ENCODE measurements at places on chromosomes 6 and 20.

GRCh38 chr20:24658920-24659660, 189.7 kb downstream of the SYNDIG1 start:
- DNase-seq = no peak

DNA sequence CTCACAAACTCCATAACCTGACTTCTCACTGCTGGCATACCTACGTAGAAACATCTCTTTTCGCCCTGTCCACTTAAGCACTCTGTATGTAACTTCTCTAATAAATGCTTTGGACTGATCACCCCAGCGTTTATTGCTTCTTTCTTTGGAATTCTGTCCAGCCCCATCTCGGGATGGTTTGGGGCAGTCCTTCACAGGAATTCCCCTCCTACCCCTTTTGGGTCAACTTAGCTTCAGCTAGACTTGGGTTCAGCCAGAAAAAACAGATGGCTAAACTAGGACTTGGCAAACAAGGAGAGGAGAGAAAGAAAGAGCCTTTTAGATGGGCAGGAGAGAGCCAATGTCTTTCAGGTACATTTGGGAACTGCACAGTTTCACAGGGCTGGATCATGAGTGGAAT, 3.9 kb upstream of the LTV1 start:
- no peak for DNase-seq

- DNase-seq = no peak
Observed at GRCh38 chr20:50534567-50534966, 24.4 kb downstream of the PTPN1 start.

DNA sequence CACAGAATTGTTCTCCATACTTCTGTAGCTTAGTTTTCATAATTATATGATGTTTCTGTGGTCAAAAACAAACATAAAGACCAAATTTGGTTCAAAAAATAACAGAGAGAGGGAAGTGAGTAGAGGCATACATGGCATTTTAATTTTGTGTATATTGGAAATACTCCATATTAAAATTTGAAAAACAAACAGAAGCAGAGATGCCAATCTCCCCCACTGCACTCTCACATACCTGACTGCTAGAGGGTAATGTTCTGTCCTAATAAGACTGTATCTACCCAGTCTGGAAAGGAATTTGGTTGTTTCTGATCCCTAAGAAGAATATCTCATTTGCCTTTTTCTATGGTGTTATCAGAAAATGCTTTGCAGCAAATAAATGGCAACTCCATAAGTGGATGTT, 959.0 kb upstream of the FLRT3 start:
- no peak for DNase-seq

GRCh38 chr6:151181706-151182363, 57.9 kb upstream of the AKAP12 start:
- no peak for DNase-seq

DNA sequence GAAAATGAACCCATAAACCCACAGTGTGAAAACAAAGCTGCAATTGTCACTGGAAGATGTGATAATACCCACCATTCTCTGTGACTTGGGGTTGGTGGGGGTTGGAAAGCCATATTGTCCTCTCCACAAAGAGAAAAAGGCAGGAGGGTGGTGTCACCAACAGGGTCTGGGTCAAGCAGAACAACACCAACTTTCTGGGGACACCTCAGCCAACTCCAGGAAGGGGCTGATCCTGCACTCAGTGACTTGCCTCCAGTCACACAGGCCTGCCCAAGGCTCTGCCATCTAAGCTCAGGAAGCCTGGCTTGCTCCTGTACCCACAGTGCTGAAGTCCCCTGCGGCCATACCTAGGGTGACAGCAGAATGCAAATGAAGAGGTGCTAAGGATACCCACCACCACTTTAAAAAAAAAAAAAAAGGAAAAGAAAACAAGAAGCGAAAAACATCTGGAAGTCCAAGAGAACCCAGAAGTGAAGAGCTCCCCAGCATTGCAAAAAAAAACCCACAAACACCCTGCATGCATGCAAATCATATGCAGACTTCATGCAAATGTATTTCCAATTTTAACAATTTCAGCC, 110.6 kb downstream of the PREX1 start:
- no peak for DNase-seq

GRCh38 chr20:23340524-23340923, 10.1 kb upstream of the NXT1 start:
- no peak for DNase-seq

DNA sequence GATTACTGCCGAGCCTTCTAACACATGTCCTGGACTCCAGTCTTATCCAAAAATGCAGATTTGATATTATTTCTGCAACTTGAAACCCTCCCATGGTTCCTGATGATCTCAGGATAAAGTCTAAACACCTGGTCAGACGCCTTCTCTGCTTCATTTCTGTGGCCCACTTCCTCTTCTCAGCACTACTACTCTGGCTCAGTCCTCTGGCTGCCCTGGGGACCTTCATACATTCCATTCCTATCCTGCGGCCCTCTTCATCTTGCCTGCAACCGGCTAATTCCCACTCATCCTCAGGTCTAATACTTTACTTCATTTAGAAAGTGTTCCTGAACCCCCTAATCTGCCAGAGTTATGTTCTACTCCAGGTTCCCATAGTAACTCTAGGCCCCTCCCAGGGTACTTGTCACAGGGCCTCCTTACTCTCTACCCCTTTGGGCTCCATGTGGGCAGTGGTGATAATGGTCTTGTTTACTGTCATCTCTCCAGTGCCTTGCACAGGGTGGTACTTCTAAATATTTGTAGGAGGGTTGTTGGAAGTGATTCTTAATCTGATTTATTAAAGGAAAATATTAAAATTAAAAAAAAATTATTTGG, 18.9 kb downstream of the MAN1A1 start:
- DNase-seq = no peak

DNA sequence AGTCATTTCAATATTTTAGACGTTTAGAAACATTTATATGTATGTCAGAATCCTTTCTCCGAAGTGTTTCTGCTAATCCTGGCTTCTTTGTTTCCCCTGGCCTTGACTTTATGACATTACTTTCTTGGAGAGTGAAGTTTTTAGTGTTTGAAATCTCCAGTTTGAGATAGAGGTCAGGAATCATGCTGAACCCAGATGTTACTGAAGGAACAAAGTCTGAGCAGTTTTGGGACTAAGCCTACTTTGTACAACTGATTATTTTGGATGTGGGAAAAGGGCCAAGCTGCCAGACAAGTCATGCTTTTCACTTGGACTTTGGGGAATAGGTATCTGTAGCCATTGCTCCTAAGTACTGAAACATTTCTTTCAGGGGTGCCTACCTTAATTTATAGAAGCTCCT, 2.3 kb downstream of the RNF144B start:
- no peak for DNase-seq

DNA sequence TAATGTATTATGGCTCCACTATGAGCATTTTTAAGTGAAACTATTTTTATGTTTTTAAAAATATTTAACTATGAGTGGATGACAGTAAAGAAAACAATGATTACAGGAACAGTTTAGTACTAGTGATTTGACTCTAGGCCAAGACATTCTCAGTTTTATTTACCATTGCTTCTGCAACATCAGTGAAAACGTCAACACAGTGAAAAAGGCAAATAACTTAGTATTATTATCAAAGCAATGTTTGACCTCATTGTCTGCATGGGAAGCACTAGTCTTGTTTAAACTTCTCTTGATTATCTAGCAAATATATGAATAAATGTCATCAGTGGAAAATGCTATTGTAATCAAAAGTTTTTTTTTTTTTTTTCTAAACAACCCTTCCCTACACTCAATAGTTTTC, 165.0 kb downstream of the HTR1B start:
- DNase-seq = no peak

GRCh38 chr6:132087391-132087790, 136.2 kb upstream of the CCN2 start:
- no peak for DNase-seq

GRCh38 chr20:40848526-40848925, 159.5 kb upstream of the MAFB start:
- no peak for DNase-seq

DNA sequence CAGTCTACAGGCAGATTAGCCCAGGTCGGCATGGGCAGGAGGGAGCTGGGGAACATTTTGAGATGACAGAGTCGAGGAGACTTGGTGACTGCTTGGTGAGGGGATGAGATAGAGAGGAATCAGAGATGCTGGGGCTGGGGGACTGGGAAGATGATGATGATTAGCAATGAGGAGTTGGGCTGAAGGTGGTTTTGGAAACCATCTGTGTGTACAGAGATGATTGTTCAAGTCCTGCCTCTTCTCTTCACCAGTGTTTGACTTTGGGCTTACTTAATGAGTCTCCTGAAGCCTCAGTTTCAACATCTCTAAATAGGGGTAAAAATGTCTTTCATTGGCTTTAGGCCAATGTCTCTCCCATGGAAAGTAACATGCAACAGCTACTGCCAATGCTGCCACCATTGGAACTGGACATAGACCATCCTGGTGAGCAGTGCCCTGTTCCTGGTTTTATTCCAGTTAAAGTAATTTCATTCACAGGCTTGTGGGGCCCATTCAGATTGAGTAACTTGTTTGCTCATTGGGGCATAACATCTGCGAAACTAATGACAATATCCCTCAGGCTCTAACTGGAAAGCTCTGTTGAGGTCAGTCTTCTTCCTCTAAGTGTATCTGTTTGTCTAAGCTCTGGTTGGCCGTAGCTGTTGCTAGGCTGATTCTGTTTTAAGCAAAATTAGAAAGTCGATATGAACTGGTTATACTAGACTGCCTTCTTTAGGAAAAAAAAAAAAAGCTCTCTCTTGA, 99.1 kb downstream of the ARMC2 start:
- DNase-seq = no peak

DNA sequence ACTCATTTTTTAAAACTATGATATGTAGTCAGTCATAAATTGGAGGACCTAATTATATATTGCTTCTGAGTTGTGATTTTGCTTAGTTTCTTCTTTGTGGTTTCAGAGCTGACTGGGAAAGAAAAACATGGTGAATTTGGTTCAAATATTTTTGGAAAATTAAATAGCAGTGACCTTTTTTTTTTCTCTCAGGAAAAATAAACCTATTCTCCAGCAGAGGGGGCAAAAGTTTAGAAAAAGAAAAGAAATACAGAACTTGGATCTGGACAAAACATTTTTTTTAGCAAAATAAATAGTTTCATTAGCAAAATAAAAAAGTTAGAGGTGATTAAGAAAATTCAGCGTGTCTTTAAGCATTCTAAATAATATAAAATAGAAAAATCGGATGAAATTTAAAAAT, 10.2 kb downstream of the COL10A1 start:
- DNase-seq = no peak
